ENCODE measurements at places on chromosomes 2 and 18.

DNA sequence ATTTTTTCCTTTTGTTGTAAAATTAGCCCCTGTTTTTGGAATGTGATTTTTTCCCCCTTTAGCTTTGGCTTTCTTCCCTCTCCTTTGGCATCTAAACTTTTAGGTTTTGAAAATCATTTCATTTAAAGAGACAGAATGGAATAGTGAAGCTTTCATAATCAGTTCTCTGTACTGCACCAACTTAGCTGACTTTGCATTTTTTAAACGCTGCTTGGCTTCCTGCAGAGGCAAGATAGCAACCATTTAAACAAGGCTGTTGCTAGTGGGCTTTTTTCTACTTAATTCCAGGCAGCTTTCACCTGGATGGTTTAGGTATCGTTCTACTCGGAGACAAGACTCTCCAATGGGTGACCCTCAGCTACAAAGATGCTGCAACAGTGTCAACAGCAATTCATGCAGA lies 267.9 kb upstream of the PKDCC start:
- no peak for DNase-seq

DNA sequence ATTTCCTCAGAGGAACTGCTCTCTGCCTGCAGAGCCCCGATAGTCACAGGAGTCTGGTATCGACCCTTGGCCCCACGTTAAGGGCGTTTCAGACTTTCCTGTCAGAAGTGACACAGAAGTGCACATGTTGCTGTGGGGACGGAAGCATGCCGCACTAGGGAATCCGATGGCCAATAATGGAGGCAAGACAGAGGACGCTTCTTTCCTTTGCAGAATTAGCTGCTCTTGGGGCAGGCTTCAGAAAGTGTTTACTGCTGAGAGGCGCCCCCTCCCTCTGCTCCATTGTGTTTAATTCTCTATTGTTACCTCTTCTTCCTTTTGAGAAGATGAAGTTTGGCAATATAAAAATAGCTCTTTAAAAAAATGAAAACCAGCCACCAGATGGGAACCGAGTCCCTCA lies 118.6 kb upstream of the EML6 start:
- no peak for DNase-seq

DNA sequence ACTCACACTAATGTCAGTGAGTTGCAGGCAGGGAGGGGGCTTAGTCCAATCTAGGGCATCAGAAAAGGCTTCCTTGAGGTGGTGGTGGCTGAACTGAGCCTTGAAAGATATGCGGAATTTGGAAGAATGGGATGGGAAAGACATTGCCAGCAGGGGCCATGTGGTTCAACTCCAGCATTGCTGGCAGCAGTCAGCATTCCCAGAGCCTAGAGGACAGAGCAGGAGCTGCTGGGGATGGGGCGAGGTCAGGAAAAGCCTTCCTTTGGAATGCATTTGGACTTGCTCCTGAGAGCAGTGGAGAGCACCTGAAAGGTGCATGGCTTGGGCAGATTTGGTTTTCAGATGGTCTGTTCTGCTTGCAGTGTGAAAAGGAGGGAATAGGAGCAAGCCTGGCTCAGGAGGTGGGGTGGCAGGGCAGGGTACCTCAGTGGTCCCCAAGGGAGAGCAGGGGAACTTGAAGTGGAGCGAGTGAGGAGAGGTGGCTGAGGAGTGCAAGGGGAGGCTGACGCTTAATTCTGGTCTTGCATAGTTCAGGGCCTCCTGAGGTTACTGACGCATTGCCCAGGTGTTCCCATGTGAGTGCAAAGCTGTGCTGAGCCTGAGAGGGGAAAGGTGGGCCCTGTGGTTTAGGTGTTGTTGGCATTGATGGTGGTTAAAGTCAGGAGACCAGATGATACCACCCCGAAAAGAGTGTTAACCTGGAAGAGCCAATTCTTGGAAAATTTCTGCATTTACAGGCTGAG lies 112.1 kb upstream of the MGAT5 start:
- DNase-seq = no peak

DNA sequence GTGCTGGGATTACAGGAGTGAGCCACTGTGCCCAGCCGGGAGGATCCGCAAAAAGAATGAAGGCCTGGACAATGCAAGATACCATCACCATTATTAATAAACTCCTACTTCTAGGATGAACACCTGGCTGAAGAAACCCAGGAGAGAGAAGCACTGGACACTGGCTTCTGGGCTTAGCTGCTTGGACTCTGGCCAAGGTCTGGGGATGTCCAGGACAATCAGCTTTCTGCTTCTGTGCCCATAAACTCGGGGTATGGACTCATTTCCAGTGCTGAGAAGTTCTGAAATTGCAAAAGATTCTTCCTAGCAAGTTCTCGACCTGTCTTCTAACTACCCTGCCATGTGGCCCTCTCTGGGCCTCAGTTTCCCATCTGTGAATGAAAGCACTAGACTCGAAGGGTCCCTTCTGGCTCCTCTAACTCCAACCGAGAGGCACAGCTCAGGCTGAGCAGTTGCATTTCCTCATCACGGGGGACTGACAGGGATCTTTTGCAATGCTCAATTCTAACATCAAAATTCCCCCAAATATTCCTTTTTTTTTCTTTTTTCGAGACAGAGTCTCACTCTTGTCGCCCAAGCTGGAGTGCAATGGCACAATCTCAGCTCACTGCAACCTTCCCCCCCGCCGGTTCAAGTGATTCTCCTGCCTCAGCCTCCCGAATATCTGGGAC lies 2.4 kb upstream of the SH2D6 start:
- DNase-seq = no peak

DNA sequence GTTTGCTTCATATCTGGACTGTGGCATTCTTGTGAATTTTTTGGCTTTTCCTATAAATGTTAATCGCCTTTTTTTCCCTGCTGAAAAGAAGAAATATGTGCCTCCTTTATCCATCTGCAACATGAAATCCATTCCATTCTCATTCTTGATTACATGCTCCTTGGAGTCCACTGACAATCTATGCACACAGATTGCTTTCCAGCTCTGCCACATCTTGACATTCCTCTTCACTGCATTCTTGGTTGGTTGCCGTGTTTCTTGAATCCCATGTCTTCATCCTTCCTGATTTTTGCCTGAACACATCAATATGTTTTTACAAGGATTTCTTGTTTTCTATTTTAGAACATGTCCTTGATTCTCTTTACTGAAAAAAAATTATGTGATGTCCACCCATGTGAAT lies 26.7 kb upstream of the BIRC6 start:
- no peak for DNase-seq

DNA sequence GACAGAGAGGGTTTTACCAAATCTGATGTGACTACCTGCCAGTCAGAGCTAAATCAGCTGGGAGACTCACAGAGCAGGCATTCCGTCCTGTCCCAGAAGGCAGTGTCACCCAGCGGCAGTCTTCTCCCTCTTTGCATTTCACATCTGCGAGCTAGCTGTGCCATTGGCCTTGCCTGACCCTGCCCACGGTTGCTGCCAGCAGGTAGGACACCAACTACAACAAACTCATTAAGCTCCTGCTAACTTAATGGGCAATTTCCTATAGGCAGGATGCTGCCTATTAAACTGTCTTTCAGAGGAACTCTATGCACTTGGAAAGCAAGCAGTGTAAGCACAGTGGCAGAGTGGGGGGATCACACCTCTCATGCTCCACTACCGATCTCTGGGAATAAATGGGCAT lies 116.4 kb upstream of the CAPN13 start:
- DNase-seq = no peak

Measured in stimulated activated CD4-positive, alpha-beta T cell treated with anti-CD3 and anti-CD28 coated beads, TNF-alpha, amount 100 ng/mL, for 1 hour (primary cell).